ENCODE measurements at places on chromosomes 7 and 10. TPM values are rescaled to one million over a fixed set of nuclear protein-coding genes. Genes with fewer than 3 reads are reported as not detected.
A peak's percentile ranks its signal among the peaks of the same experiment; 100 is the strongest.

DNA sequence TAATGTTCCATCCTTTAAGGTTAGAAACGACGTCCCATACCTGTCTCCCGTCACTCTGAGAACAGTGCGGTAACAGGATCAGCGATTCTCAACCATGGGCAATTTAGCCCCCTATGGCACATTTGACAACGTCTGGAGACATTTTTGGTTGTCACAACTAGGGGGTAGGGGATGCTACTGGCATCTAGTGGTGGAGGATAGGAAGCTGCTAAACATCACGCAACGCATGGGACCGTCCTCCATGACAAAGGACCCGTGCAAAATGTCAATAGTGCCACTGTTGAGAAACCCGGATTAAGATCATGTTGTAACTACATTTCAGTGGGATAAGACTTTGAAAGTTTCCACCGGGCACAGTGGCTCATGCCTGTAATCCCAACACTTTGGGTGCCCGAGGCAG lies 5.0 kb upstream of the PAXIP1 start:
- peak; percentile 39 for DNase-seq

DNA sequence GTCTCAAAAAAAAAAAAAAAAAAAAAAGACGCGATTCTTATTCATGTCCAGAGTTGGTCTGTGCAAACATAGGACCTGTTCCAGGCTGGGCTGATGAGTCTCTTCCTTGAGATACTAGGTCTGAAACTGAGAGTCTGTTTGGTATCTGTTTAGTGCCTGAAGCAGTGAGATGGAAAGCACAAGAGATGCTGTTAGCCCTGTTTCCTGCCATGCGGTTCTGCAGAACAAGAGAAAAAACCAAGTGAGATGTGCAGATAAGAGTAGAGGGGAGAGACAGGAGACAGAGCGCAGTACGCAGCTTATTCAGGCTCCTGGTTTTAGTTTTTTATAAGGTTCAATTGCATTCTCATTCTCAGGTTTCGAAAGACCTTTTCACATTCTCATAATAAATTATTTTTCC lies 85.8 kb upstream of the PRKCQ start:
- no peak for DNase-seq

DNA sequence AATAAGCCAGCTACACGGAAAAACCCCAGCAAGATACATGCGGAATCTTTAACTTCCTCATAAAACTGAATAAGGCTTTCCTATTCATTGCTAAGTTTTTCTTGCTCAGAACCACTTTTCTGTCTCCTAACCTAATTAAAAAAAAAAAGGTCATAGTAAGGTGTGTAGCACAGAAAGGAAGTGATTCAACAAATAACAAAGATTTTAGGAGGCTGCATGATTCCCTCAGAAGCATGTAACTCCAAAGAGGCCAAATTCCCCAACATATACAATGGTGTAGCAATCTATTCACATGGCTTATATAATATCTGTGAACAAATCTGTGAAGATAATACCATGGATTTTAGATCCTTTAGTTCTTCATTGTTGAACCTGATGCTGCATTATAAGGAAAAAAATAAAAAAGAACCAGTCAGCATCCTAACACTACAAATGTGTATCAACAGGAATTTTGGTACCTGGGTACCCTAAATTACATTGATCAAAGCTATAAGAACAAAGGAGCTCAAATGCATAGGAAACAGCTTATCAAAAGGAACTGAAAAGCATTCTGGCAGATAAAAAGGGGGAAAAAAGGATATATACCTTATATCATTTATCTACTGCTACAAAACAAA lies 63.8 kb downstream of the IMMP2L start:
- DNase-seq, result no peak

GRCh38 chr10:84329196-84329611 lies 815 bp downstream of the CCSER2 start:
- no peak for DNase-seq

DNA sequence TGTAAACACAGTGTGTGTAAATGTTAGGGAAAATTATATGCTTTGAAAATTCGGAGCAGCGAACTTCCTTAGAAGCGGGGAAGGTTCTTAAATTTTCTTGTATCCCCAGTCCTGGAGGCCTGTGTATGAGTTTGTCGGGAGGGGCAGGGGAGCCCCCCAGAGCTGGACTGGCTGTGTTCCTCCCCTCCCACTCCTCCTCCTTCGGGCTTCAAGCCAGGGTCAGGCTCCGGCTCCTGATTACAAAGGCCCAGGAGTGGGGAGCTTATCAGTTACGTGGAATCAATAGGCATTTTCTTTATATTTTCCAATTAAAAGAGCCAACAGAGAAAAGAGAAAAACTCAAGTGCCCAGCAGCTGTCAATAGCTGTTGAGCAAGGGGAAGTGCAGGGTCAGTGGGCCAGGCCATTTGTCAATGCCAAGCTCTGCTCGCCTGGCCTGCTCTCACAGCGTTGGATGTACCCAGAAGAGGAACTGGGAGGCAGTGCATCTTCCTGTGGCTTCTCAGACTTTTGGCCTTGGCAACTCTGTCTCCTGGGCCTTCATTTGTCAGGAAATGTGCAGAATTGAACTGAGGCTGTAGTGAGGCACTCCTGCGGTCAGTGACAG lies 156.9 kb upstream of the PCBD1 start:
- no peak for DNase-seq

GLCCI1 gene
- total RNA-seq, result 24.2 TPM

DNA sequence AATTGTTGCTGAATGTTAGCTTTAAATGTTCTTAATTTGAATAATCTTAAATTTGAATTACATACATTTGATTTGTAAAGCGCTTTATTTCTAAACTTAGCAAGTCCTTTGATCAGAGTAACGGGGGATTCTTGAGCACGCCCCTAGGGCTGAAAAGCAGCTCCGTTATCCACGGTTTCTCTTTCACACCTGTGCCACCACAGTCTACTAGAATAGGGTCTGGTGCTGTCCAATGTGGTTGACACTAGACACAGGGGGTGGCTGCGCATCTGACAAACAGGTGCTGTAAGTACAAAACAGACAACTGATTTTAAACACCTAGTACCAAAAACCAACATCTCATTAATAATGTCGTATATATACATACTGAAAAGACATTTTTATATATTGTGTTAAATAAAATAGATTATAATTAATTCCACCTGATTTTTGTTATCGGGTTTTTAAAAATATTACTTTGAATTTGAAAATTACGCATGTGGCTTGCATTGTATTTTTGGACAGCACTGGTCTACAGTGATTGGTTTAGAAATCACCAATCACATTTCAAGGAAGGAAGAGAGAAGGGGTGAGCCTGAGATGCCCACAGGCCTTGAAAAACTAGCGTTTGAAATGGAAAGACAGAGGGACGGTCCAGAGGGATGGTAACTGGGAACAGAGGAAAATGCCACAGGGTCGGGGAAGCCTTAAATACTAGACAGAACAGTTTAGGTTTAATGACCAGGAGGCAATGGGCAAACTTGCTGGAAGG lies 7.3 kb downstream of the SEPHS1 start:
- no peak for DNase-seq

DNA sequence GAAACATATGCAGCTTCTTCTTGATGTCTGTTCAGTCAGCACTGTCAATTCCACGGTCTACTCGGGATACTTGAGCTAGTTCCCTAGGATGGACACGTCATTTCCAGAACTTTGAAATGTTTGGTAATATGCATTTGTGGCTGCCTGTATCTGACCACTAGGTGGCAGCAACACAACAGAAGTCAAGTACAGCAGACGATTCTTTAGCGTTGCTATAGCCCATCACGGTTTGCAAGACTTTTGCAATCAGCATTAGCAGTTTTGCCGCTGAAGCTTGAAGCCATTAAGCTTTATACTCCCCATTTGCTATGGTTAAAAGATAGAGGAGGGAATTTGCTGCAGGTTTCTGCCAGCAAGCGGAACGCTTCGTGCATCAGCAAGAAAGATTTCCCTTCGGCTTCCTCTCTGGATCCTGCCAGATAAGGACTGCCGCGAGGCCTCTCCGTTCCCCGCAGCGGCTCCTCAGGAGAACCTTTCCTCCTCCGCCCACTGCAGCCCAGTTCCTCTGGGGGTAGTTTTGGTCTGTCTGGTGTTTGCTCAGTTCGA lies 63.5 kb downstream of the ABCC2 start:
- peak; percentile 68 for DNase-seq

GRCh38 chr10:120156614-120157274 lies 264.2 kb downstream of the SEC23IP start:
- no peak for DNase-seq

DNA sequence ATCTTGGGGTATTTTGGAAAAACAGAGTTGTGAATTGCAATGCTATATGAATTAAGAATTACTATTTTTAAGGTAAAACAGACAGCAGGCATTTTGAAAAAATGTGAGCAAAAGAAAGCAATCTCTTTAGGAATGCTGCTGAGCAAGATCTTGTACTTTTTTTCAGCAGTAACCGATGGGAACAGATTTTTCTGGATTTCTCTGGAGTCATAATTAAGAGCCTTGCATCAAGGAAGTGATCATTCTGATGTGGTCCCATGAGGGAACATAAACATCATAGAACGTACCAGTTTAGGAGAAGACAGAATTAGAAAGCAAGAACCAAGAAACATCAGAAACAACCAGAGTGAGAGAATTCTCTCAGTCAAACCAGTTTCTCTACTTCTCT lies 157.0 kb upstream of the AGR3 start:
- no peak for DNase-seq

NPFFR1 gene
- total RNA-seq, result 0.05 TPM

DNA sequence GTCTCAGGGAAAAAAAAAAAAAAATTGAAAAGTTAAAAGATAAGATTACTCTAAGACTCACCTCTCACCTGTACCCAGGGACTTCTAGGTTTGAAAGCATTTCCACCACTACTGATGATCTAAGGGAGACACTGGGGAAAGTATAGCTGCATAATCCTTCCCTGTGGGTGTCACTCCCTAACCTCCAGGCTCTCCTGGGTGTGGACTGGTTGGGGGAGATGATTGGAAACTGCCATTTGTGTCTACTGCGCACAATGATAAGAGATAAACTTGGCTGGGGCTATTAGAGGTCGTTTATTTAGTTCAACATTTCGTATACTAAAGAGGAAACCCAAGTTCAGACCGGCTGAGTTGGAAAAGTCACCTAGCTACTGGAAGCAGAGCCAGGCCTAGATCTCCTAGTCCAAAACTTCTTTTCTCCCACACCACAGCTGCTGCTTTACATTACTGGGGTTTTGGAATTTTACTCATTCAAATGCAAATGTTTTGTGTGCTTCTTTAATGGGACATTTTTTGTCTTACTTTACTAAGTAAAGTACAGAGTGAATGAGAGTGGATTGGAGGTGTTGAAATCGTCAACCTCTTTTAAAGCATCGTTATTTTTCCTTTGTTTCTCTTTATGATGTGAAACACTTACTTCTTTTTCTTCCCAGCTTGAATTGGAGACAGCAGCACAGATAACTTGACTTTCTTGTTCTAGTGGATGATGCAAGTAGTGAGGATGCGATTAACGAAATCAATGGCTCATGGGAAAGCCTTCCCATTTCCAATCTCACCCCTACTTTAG lies 22.3 kb upstream of the SEC61G start:
- no peak for DNase-seq

MLXIPL gene
- total RNA-seq, result 23.8 TPM

GRCh38 chr10:90741926-90742565 lies 115.8 kb downstream of the HTR7 start:
- DNase-seq, result no peak

GRCh38 chr7:140683657-140684056 lies 10.9 kb downstream of the ADCK2 start:
- DNase-seq, result no peak

- DNase-seq, result no peak
Observed at GRCh38 chr7:9200626-9201025, 767.2 kb downstream of the NXPH1 start.

PROSER2 gene
- total RNA-seq, result 7.3 TPM

- no peak for DNase-seq
Observed at GRCh38 chr7:133941496-133941895, 185.6 kb upstream of the LRGUK start.

DNA sequence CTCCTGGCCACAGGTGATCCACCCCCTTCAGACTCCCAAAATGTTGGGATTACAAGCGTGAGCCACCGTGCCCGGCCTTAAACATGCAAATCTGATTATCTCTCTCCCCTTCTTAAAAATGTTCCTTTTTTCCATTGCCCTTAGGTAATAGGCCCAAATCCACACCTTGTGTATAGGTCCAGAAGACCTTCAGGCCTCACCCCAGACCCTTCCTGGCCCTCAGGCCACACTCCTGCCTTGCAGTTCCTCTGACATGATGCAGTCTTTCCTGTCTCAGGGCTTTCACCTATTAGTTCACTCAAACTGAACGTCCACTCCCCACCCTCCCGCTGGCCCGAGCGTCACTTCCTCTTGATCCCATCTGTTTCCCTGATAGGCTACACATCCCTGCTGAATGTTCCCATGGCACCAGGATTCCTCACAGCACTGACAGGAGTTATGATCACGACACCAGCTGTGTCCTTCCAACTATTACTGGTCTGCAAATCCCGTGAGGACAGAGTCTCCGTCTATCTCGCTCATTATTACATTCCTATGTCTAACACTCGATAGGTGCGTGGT lies 46.4 kb downstream of the DENND2A start:
- no peak for DNase-seq

GRCh38 chr10:92901819-92902251 lies 53.5 kb downstream of the EXOC6 start:
- DNase-seq, result no peak

CTAGE4 gene
- 23.3 TPM for total RNA-seq

DNA sequence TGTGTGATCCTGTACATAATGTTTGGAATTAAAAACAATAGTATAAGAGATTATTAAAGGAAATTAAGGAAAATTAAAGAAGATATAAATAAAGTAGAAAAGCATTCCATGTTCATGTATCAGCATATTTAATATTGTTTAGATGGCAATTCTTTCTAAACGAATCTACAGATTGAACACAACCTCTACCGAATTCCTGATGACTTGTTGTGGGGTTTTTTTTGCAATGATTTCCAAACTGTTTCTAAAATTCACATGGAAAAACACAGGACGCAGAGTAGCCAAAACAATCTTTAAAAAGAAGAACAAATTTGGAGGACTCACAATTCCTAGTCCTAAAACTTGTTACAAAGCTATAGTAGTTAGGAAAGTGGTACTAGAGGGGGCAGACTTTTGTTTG lies 573.4 kb upstream of the IGFBP3 start:
- DNase-seq, result no peak

PTPRZ1 gene
- total RNA-seq, result 105 TPM

DNA sequence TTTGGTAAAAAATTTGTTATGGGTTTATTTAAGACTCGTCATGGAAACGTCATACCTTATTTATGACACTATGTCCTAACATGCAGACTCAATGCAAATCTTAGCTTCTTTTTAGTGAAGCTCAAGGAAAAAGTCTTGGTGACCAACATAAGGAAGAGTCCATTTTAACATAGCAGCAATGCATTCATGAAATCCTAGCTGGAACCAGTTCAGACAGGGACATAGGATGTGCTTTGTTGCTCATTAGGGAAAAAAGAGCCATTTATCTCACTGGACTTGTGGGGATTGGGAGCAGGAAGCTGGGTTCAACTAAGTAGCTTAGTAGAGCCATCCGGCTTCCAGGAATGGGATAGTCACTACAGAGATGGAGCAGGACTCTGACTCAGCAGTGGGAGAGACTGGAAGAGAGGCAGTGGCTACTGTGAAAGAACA lies 100.7 kb upstream of the DKK1 start:
- no peak for DNase-seq

DNA sequence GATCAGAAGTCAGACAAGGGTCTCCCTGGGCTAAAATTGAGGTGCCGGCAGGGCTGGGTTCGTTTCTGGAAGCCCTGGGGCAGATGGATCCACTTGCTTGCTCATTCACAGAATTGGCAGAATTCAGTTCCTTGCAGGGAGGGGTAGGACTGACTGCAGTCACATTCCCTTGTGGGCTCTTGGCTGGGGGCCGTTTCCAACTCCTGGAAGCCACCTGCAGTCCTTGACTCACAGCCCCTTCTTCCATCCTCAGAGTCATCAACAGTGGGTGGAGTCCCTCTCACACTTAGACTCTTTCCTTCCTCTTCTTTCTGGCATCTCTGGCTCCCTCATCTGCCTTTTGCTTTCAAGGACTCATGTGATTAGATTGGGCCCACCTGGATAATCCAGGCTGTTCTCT lies 54.6 kb upstream of the NANOS1 start:
- no peak for DNase-seq

All from WTC11 (cell line).